ENCODE measurements at places on chromosomes 4 and X. TPM values are rescaled to one million over a fixed set of nuclear protein-coding genes. Genes with fewer than 3 reads are reported as not detected.

The RIPPLY1 gene
- total RNA-seq, result not detected

- DNase-seq, result no peak
Measured at GRCh38 chr4:141497627-141498026, 138.8 kb upstream of the IL15 start.

GRCh38 chrX:35251226-35251625, 308.6 kb downstream of the FAM47B start:
- no peak for DNase-seq

DNA sequence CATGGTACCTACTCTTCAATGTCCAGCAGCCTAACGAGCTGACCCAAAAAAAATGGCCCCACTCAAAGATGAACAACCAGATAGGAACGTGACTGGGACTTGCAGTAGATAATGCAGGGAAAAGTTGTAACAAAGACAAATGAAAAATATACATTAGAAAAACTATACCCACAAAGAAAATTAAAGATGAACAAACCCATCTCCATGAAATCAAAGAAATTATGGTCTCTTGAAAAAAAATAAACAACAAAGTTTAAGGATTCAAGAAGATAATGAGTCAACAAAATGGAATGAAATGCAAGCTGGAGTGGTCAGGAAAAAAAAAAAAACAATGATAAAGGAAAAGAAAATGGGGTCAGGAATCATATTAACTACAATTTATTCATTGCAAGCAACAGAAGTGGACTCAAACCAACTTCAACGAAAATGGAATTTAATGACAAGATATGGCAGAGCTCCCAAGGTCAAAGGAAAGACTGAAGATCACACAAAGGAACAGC, 309.8 kb upstream of the GALNT7 start:
- DNase-seq, result no peak

GRCh38 chr4:38179690-38180377, 219.6 kb downstream of the PTTG2 start:
- DNase-seq, result no peak

- DNase-seq, result no peak
Measured at GRCh38 chr4:95637043-95637600, 88.3 kb upstream of the UNC5C start.

The CT45A1 gene
- total RNA-seq, result not detected

- DNase-seq, result no peak
Measured at GRCh38 chr4:8097141-8097541, 61.5 kb downstream of the ABLIM2 start.

The GLOD5 gene
- not detected for total RNA-seq

GRCh38 chr4:6674500-6675149, 19.1 kb upstream of the S100P start:
- DNase-seq, result no peak

The PHEX gene
- total RNA-seq, result 0.49 TPM

DNA sequence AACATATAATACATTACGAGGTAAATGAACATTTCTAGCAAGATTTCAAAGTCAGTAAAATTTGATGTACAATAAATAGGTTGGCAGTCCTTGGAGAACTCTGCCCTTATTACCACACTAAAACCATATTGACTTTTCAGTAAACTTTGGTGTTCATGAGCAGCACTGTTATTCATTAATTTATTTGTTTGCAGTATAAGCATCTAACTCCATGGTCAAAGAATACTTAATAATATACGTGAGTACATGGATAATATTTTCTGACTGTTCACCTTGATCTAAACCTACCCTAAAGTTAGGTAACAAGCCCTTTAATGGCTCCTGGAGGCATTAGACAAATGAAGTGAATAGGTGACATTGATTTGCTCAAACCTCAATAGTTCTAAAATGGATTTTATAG, 817.2 kb upstream of the FTHL17 start:
- DNase-seq, result no peak

GRCh38 chr4:156686120-156686519, 285.5 kb downstream of the PDGFC start:
- no peak for DNase-seq

DNA sequence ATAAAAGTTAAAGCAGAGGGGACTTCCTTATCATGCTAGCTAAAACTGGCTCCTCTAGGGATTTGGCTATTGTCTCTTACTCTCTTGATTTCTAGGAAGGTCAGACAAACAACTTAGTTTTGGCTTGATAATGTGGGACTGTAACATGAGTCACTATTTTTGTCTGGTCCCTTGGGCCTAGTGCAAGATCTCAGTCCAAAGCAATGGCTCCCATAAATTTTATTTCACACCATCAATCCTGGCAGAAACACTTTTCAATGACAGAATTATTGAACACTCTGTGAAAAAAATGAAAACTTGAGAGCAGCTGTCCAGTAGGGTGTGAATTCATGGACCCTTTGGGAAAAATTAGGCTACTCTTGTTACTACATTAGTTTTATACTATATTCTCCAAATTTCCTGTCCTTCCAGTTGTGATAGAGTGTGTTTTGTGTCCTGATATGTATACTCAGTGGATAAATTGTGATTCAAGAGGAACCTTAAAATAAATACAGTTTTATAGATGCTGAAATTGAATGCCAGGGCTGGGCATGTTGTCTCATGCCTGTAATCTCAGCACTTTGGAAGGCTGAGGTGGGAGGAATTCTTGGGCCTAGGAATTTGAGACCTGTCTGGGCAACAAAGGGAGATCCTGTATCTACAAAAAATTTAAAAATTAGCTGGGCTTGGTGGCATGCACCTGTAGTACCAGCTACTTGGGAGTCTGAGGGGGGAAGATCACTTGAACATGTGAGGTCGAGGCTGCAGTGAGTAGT, 10.8 kb upstream of the SNCA start:
- no peak for DNase-seq

DNA sequence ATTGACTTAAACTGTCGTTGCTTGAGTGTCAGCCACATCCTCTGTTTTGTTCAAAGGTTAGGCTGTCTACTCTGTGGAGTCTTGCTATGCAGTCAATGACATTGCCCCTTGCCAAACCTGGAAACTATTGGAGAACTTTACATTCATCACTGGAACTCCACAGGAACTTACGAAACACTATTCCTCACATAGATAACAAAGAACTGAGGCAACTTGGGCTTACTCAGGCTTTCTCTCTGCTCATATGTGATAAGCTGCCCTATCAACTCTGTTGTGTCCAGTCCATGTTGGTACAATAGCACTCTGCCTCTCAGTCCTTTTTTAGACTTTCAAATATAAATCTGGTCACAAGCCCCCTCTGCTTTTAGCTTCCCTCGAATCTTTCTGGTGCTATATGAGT, 9.4 kb downstream of the NPY5R start:
- no peak for DNase-seq

- DNase-seq, result no peak
Measured at GRCh38 chr4:181289198-181289597, 954.0 kb upstream of the TENM3 start.

The PLP1 gene
- total RNA-seq, result 8.8 TPM

DNA sequence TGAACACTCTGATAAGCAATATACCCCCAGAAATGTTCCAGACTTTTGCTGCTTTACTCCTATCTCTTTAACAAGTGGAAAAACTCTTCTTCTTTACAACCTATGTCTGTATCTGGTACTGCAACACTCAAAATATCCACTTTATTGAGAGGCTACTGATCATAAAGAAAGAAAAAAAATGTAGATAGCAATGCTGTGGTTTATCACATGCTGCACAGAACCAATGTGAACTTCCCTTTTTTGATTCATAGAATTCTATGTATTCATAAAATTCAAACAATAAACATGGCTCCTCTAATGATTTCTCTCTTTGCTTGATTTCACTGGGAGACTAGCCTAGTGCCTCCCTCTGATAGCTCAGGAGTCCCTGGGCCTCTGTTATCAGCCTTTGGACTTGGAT, 223.5 kb downstream of the ZNF674 start:
- DNase-seq, result no peak

DNA sequence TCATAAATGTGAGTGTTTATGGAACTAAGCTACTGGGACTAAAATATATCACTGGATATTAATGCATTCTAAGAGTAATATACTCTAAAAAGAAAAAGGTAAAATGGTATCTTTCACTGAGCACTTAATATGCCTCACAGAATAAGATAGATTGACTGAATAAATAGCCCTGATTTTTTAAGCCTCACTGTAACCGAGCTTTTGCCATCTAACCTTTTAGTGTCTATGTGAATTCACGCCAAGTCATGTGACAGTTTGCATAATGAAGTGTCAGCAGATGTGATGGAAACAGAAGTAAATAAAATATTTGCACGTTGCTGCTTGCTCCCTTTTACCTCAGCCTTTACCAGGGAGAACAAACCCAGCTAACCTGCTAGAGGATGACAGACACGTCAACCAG, 119.7 kb upstream of the NWD2 start:
- DNase-seq, result no peak

GRCh38 chrX:129719268-129719667, 19.5 kb upstream of the XPNPEP2 start:
- no peak for DNase-seq

GRCh38 chr4:126762663-126763247, 870.0 kb upstream of the INTU start:
- DNase-seq, result no peak

DNA sequence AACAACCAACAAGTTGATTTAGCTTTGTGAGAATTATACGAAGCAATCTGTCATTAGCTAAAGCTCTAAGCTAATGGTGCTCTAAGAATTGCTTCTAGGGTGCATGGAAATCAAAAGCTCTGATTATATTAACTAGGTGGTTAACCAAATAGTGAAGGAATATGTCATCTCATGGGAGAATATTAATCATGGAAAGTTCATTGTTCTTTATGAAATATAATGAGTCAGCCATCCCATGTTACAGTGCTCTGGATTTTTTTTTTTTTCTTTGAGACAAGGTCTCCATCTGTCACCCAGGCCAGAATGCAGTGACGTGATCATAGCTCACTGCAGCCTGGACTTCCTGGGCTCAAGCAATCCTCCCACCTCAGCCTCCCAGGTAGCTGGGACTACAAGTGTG, 10.5 kb downstream of the DCAF8L2 start:
- DNase-seq, result no peak

DNA sequence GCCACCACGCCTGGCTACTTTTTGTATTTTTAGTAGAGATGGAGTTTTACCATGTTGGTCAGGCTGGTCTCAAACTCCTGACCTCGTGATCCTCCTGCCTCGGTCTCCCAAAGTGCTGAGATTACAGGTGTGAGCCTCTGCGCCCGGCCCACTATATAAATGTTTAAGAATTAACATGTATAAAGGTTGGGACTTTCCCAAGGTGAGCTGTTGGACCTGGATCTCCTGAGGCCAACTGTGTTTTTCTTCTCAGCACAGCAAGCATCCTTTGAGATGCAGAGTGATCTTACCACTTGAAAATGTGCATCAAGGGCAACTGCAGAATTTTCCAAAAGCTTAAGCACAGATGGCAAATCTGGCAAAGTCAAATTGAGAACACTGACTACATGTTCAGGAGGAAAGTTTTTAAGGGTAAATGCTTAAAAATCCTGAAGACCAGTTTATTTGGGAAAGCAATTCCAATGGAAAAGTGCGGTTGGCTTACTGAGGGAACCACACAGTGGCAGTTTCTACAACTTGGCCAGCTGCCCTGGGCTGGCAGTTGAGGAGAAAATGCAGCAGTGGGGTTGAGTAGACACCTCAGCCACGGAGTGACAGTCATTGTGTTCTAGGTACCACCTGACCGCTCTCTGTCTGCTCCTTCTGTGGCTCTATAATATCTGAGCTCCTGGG, 168.9 kb downstream of the CBR4 start:
- no peak for DNase-seq

DNA sequence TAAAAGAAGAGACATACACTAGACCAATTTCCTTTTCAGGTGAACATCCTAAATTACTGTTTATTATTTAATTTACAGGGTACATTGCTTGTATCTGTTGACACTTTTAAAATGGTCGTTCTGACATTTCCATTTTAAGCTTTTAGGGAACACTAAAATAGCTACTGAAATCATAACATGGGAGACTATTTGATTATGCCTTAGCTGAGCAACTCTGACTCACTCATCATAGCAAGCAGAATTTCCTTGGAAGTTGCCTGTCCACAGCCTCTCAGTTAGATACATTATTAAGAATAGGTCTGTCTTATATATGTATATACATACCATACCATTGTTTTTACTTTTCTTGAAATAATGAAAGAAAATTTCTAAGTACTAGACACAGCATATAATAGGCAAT, 22.0 kb downstream of the GUCY1B1 start:
- no peak for DNase-seq

The IRAK1 gene
- 46.7 TPM for total RNA-seq

- DNase-seq, result no peak
Measured at GRCh38 chrX:81662381-81662780, 460.5 kb downstream of the SH3BGRL start.

- DNase-seq, result no peak
Measured at GRCh38 chrX:9958183-9958582, 9.0 kb upstream of the CLDN34 start.

The BCORL1 gene
- 6.1 TPM for total RNA-seq

The MAGEB2 gene
- not detected for total RNA-seq

The EGF gene
- total RNA-seq, result 0.74 TPM

- no peak for DNase-seq
Measured at GRCh38 chrX:116232833-116233232, 62.3 kb downstream of the AGTR2 start.

- no peak for DNase-seq
Measured at GRCh38 chrX:33589316-33589715, 378.0 kb upstream of the DMD start.

DNA sequence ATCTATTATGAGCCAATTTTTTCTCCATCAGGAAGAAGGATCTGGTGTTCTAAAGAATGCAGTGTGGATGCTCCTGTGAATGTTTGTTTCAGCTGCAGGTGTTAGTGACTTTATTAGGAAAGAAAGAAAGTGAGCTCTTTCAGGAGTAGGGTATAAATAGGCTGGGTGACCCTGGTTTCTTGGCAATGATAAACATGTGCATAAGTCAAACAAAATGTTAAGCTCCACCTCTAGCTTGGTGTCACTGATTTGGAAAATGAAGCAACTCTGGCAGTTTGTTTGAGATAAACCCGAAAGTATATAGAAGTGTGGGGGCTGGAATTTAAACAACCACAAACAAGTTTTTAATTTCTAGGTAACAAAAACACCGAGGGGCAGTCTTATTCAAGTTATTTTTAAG, 152.3 kb downstream of the COL4A6 start:
- DNase-seq, result no peak

The GAGE12E gene
- not detected for total RNA-seq

- DNase-seq, result no peak
Measured at GRCh38 chr4:6221851-6222760, 21.8 kb upstream of the JAKMIP1 start.

DNA sequence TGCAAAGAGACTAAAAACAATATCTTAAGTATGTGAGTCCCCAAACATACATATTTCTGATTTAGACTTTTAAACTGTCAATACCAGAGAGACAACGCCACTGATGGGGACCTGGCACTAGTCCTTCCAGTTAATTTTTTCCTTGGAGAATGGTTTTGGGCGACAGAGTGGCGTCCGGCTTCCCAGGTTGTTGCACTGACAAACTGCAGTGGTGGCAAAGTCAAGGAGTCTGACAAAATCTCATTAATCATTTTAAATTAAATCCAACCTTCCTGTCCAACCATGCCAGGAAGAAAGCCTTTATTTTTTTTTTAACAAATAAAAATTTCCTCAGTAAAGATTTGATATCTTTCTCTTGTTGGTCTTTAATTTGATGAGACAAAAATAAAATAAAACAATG, 52.8 kb downstream of the FBXO8 start:
- DNase-seq, result no peak

The PROM1 gene
- total RNA-seq, result not detected

- no peak for DNase-seq
Measured at GRCh38 chr4:3199653-3200422, 49.1 kb upstream of the MSANTD1 start.
